Left lobe of liver (tissue), 2 donors: ENCODE measurements at places on chromosomes 12 and 14.

GRCh38 chr14:37623426-37623951 lies 28.1 kb downstream of the TTC6 start:
- peak; percentile 80 for DNase-seq

GRCh38 chr14:22448905-22449599 lies 140.0 kb downstream of the DAD1 start:
- no peak for DNase-seq

DNA sequence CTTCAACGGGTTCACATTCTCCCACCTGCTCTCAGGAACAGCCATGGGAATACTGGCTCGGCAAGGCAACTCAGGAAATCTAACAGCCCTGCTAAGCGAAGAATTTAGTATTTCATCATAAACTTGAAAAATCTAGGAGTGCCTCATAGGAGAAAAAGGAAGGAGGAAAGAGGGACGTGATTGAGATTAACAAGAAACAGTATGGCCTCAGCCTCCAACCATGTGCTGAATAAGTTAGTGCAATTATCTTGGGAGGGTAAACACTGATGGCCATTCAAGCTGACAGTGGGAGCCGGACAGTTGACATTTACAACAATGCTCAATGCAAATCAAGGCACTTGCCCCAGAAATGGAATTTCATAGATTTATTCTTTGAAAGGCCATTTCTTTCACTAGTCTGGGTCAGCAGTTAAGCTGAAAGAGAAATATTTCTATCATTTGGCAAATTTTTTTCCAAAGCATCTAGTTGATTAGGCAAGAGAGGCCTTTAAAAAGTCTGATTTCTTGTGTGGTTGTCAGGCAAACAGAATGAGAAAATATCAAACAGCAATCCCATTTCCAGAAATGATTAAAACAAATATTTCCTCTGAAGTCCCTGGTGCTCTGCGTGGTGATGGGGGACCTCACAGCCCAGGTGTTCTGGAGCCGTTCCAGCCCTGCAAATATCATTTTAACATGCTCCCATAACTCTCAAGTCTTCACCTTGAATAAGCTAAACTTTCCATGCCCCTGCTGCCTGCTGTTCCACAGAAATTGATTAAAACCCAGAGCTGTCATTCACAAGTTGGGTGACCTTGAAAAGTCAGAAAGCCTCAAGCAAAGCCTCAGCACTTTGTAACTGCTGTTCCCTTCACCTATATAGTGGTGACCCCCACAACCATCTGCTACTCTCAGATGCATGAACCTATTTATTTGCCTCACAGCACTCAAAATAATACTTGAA lies 121.6 kb downstream of the PHLDA1 start:
- no peak for DNase-seq

DNA sequence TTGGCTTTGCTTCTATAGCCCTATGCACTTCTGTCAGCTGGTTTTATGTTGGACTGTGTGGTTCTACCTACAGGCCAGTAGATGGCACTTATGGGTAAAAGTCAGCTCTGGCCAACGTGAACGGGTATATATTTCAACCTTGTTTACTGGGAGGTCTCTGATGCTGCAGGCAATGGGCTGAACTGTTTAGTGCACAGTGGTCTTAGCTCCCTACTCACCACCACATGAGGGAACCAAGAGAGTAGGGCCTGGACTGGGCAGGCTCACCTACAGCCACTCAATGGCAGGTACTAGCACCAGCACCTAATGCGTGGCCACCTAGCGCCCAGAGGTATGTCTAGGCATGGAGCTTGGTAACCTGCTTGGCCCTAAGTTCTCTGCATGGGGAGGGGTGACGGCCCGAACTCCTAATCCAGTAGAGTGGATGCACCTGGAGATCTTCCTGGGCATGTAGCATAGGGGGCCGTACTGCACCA lies 481.8 kb downstream of the TMEM117 start:
- no peak for DNase-seq

DNA sequence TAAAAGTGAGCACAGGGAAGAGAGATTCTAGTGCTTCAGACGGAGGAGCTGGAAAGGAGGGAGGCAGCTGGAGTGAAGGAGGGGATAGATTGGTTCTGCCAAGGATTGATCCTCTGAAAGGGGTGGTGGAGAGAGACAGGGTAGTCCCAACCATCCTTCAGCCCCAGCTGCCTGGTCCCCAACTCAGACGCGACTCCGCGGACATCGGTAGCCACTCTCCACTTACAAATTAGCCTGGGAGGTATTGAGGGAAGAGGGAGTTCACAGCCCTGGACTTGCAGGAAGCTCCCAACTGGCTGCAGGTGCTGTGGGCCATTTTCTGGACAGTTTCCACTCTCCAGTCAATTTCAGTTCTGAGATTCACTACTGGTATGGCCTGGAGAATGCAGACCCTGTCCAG lies 1.2 kb downstream of the PLEKHD1 start:
- no peak for DNase-seq

DNA sequence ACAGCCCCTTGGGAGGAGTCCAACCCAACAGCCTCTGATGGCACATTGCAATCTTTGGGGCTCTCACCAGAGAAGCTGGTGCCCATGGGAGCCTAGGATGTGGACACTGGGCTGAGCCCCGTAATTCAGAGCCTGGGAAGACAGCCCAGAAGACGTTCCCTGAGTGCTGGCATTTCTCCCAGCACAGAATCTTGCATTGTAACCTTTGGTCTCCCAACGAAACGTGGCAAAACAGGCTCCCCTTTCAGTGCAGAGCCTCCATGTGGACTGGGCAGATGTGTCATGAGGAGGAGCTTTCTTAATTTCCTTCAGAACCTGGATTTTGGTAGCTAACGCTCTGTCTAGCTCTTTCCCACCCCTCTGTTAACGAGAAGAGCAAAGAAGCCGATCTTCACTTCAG lies 26.3 kb downstream of the BATF start:
- DNase-seq, result no peak

GRCh38 chr12:102475355-102475754 lies 5.0 kb downstream of the IGF1 start:
- no peak for DNase-seq

GRCh38 chr12:4719821-4720636 lies at the start of gene GALNT8:
GALNT8 (plus strand) TSS chr12:4720400; CDS start chr12:4720678, 278 bp downstream.
- no peak for DNase-seq

GRCh38 chr12:33639975-33640374 lies 200.4 kb upstream of the SYT10 start:
- DNase-seq, result no peak

- DNase-seq, result no peak
Measured at GRCh38 chr14:62692490-62693106, 352.7 kb downstream of the KCNH5 start.

- DNase-seq, result no peak
Measured at GRCh38 chr12:85280165-85280983, at the start of gene ALX1. ALX1 (plus strand) TSS chr12:85280220; CDS start chr12:85280262, 42 bp downstream.

DNA sequence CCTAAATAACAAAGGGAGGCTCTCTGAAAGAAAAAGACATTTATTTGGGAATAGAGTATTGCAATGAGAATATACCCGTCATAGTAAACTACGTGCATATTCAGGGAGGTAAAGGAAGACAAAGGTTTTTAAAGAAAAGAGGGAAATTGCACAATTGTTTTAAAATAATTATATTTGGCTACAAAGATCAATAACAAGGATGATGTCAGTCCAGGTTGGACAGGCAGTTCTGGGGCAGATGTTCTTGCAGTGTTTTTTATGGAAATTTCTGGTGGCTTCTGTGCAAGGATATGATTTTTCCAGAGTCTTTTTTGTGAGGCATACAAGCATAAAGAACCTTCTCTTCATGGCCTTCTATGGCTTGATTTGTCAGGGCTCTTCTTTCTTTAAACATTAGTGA lies 29.6 kb downstream of the HSD17B6 start:
- peak; percentile 7 for DNase-seq

DNA sequence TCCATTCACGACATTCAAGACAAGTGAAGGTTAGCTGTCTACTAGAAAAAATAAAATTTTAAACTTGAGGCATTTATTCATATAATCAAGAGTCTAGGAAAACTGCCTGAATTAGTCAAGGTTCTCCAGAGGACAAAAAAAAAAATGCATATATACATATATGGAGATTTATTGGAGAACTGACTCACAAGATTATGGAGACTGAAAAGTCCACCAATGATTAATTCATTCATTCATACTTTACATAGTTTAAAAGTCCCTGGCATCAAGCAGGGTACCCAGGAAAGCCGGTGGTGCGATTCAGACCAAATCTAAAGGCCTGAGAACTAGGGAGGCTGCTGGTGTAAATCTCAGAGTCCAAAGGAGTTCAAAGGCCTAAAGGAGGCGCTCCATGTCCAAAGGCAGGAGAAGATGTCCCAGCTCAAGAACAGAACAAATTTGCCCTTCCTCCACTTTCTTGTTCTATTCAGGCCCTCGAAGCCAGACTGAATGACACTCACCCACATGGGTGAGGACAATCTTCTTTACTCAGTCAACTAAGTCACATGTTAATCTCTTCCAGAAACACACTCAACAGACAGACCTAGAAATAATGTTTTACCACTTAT lies 64.3 kb downstream of the ANKS1B start:
- no peak for DNase-seq

- no peak for DNase-seq
Measured at GRCh38 chr12:91947459-91947858, 198.2 kb downstream of the BTG1 start.

- no peak for DNase-seq
Measured at GRCh38 chr14:72402377-72402772, 470.1 kb downstream of the RGS6 start.

DNA sequence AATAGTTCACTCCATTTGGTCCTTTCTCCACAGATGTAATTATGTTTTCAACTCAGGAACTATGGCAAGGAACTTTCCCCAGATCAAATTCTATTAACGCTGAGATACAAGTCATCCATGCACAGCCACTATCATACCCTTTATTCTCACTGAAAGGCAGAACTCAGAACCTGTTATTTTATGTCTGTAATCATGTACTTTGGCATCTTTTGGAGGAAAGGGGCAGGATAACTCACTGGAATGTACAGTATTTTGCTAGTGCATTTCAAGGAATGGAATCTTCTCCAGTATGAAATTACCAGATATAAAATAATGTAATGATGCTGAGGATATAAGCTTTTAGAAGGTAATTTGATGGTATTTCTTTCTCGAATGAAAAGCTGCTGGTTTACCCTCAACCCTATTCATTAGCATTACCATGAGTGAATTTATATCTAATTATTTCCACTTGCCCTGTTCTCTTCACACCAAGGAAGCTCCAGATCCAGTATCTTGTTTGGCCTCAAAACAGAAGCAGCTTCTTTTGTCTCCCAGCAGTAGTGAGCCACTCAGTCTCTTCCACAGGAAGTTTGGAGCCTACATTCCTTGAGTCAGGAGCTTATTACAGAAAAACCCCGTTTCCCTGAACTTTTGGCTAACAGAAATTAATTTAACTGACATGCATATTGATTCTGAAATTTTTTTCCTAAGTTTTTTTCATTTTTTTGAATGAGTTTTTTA lies 10.0 kb upstream of the AMHR2 start:
- DNase-seq, result no peak

DNA sequence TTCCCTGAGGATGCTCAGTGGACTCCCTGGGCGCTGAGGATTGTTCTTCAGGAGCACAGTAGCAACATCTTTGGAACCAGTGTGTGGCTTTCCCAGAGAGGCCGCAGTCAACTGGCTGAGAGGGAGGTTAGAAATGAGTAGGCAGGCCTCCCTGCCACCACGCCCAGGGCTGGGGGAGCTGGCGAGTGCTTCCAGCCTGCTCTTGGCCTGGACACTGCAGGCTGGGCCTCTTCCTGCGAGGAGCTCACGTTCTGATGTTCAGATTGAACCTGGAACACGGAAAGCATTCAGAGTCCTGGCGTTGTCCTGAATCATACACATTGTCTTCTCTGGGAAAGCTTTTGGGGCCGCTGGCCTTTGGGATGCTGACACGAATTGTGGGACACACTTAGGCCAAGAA lies 15.6 kb downstream of the TSPAN9 start:
- DNase-seq, result no peak

GRCh38 chr12:101299931-101300330 lies 20.0 kb downstream of the UTP20 start:
- DNase-seq, result no peak

DNA sequence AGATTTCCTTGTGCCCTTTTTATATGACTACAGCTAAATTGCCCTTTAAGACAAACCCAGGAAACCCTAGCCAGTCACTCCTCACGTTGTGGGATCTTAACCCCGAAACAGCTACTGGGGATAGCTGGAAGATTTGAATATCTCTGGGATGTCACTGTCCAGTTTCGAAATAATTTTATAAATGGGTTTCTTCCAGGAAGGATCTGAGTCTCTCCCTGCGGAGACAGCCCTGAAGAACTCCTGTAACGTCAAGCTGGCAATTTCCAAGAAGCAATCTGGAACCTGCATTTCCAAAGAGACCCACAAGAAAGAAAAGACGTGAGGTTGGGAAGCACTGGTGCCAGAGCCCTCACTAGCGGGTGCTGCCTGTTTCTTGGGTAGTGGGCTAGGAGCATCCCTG lies 20.9 kb downstream of the PROX2 start:
- DNase-seq, result no peak

DNA sequence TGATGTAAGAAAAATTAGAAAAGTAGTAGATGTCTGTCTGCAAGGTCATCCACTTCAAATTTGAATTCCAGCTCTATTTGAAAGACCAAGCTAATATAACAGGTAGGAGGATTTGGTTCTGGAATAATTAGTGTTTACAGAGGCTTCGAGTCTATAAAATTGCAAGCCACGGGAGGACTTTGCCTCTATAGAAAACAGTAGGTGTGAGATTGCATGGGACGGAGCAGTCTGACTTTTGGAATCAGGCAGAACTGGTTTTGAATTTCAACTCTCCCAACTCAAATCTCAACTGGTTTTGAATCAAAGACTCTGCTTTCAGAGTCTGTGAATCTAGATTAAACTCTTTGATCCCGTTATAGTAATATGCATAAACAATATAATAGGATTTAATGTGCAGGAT lies 82.4 kb downstream of the PIK3C2G start:
- no peak for DNase-seq

- DNase-seq, result no peak
Measured at GRCh38 chr12:96698521-96698920, 208.5 kb upstream of the NEDD1 start.

- DNase-seq, result no peak
Measured at GRCh38 chr12:65539023-65539422, 260.5 kb downstream of the MSRB3 start.

GRCh38 chr12:104799458-104799857 lies 158.6 kb downstream of the SLC41A2 start:
- DNase-seq, result no peak

DNA sequence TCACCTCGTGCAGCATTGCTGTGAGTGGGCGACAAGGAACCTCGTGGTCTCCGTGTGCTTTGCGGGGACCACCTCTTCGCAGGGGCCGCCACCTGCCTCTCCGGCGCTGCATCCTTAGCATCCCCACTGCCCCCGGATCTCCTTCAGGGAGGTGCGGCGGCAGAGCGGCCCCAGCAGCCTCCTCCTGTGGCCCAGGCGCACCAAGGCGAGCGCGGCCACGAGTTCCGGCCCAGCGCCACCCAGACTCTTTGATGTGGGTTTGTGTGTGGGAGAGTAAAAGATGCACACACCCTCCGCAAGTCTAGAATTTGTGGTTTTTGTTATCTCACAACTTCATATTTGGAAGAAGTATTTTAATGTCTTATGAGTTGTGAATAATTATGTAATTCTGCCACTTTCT lies 118.8 kb upstream of the DIO3 start:
- DNase-seq, result no peak

- DNase-seq, result no peak
Measured at GRCh38 chr12:2884810-2885209, 5.9 kb upstream of the TULP3 start.
